ENCODE measurements at places on chromosomes 1 and 21. TPM values are rescaled to one million over a fixed set of nuclear protein-coding genes. Genes with fewer than 3 reads are reported as not detected.

GRCh38 chr1:240499012-240499411, 112.9 kb downstream of the GREM2 start:
- no peaks in the 10 kb centered on the region for H3K4me1 ChIP-seq
- no peaks in the 10 kb centered on the region for H3K27me3 ChIP-seq
- H3K27ac ChIP-seq: no peak overlapping the region
- H3K36me3 ChIP-seq: no peaks in the 10 kb centered on the region
- H3K4me3 ChIP-seq: no peak overlapping the region
- no peak for DNase-seq

- peak overlapping the region; percentile 3 for H3K4me3 ChIP-seq
- no peaks in the 10 kb centered on the region for H3K27me3 ChIP-seq
- peak overlapping the region; percentile 87 for H3K27ac ChIP-seq
- peak; percentile 49 for DNase-seq
- H3K4me1 ChIP-seq: peaks cover 64% of the 10 kb centered on the region
Observed at GRCh38 chr1:36300526-36300925, 5.6 kb upstream of the SH3D21 start.

- H3K36me3 ChIP-seq: peaks cover 26% of the 10 kb centered on the region
- peaks cover 50% of the 10 kb centered on the region for H3K4me1 ChIP-seq
- no peak for DNase-seq
- peak overlapping the region; percentile 14 for H3K27ac ChIP-seq
Observed at GRCh38 chr21:34900376-34900775, 148.7 kb downstream of the RUNX1 start.

DNA sequence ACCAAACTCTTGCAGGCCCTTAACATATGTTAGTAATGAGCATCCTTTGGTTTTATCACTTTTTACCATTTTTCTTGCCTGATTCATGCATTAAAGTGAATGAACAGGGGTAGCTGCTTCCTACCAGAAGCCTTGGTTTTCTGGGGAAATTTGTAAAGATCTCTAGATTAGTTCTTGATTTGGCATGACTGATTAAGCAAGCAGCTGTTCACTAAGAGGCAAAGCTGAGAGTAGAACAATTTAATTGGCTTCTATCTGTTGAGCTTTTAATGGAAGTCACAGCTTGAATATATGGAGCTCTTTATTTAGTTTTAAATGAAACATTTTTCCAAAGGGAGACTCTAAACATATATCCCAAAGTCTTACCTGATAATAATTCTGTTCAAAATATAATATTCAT, 23.6 kb downstream of the TLCD4 start:
- no peaks in the 10 kb centered on the region for H3K4me1 ChIP-seq
- H3K27me3 ChIP-seq: peaks cover 8% of the 10 kb centered on the region
- no peak for DNase-seq
- no peak overlapping the region for H3K4me3 ChIP-seq
- no peak overlapping the region for H3K27ac ChIP-seq

GRCh38 chr1:186985889-186986491, 157.2 kb downstream of the PLA2G4A start:
- H3K36me3 ChIP-seq: no peaks in the 10 kb centered on the region
- no peak for DNase-seq
- H3K4me3 ChIP-seq: no peak overlapping the region
- no peaks in the 10 kb centered on the region for H3K4me1 ChIP-seq
- no peak overlapping the region for H3K27ac ChIP-seq

DNA sequence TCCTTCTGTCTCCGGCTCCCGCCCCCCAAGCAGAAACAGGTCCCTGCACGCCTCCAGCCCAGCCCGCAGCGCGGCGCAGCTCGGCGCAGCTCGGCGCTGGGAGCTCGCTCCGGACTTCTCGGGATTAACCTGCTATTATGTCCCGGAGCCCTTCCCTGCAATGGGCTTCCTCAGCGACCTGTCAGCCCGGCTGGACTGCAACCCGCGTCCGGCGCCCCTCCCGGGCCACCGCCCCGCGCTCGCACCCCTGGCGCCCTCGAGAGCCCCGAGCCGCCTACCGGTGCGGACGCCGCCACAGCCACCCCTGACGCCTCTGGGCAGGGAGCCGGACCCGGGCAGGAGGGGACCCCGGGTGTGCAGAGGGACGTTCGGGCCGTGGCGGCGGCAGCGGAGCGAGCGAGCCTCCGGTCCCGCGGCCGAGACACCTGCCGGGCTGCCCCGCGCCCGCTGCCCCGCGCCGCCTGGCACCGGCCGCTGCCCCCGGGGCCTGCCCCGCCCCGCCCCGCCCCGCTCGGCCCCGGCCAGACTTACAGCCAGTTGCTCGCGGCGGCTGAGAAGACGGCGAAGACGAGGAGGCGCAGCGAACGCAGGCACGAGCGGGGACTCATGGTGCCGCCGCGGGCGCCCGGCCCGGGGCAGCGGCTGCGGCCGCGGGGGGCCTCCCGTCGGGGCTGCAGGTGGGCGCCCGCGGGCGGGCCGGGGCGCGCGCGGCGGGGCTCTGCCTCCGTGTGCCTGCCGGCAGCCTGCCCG, 407 bp downstream of the WNT4 start:
- H3K36me3 ChIP-seq: no peaks in the 10 kb centered on the region
- peaks cover 5% of the 10 kb centered on the region for H3K4me1 ChIP-seq
- peak; percentile 43 for DNase-seq
- H3K4me3 ChIP-seq: no peak overlapping the region
- no peak overlapping the region for H3K27ac ChIP-seq
- peaks cover 41% of the 10 kb centered on the region for H3K27me3 ChIP-seq

GRCh38 chr1:50181027-50181663, 72.4 kb downstream of the ELAVL4 start:
- no peaks in the 10 kb centered on the region for H3K36me3 ChIP-seq
- DNase-seq: no peak
- H3K27ac ChIP-seq: no peak overlapping the region
- peaks cover 17% of the 10 kb centered on the region for H3K27me3 ChIP-seq
- no peak overlapping the region for H3K4me3 ChIP-seq

DNA sequence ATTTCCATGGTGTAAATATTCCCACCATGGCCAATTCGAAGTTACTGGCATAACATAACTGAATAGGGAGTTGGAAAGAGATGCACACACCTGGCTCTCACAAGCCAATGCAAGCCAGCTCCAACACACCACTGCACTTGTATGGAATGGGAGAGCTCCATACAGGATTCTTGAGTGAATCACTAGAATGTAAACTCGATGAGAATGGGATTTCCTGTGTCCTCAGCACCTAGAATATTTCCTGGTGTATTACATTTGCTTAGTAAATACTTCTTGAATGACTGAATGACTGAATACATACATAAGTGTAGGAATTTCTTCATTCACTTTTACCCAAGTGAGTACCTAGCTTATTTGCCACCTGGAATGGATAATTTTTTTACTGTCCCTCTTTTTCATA, 16.2 kb upstream of the PPIE start:
- DNase-seq: no peak
- H3K36me3 ChIP-seq: no peaks in the 10 kb centered on the region
- no peak overlapping the region for H3K4me3 ChIP-seq
- H3K27ac ChIP-seq: no peak overlapping the region

- no peaks in the 10 kb centered on the region for H3K27me3 ChIP-seq
- H3K4me3 ChIP-seq: no peak overlapping the region
- peaks cover 11% of the 10 kb centered on the region for H3K36me3 ChIP-seq
- H3K27ac ChIP-seq: no peak overlapping the region
- DNase-seq: peak; percentile 35
Observed at GRCh38 chr1:230141021-230141648, 74.1 kb downstream of the GALNT2 start.

DNA sequence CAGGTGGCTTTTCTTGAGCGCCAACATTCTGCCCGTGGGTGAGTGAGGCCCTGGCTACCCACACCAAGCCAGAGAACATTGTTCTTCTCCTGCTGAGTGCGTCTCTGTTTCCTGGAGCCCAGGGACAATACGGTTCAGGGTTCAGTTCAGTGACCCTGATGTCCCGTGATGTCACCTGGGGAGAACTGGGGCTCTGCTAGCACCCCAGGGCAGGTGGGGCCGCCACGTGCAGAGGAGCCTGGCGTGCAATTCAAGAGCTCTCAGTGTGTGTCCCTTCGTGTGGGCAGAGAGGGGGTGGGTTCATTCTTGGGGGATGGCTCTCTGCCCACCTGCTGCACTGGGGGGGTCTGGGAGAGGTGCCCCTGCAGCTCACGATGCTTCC, 18.2 kb upstream of the PEX10 start:
- no peak overlapping the region for H3K4me3 ChIP-seq
- H3K27me3 ChIP-seq: no peaks in the 10 kb centered on the region
- H3K36me3 ChIP-seq: no peaks in the 10 kb centered on the region
- no peak for DNase-seq
- no peaks in the 10 kb centered on the region for H3K4me1 ChIP-seq

- no peak overlapping the region for H3K27ac ChIP-seq
- H3K36me3 ChIP-seq: peaks cover 10% of the 10 kb centered on the region
- DNase-seq: no peak
- H3K4me3 ChIP-seq: no peak overlapping the region
- H3K27me3 ChIP-seq: peaks cover 38% of the 10 kb centered on the region
- peaks cover 38% of the 10 kb centered on the region for H3K4me1 ChIP-seq
Observed at GRCh38 chr1:50973875-50974617, 4.0 kb downstream of the CDKN2C start.

DNA sequence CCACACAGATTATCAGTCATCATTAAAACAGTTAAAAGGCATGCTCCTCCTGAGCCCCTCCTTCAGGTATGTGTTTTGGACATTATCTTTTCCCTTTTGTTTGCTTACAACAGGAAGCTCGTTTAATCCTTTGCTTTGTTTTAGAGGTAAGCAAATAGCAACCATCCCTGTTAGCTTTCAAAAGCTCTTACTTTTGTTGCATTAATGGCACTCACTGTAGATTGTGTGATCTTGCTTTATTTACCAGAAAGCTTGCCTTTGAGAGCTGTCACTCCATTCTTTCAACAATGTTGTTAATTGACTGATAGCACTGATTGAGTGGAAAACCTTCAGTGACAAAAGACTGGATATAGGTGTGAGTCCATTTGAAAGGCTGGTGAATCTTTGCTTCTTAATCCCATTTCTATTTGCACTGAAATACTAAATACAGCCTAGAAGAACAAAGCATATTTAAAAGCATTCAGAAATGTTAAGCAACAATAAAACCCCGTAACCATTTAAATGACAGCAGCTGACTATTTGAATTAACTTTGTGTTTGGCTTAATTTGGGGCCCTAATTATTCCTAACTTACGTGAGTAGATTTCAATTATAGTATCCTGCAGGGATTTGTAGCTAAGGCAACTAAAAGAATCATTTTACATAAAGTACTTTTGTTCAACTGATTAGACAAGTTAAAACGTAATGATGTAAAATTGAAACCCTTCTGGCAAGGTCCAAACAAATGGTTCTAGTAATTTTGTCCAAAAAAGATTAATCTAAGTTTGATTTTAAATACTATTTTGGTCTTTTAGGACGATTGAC, 48.3 kb downstream of the ADGRL2 start:
- no peak overlapping the region for H3K27ac ChIP-seq
- H3K4me1 ChIP-seq: no peaks in the 10 kb centered on the region
- no peaks in the 10 kb centered on the region for H3K36me3 ChIP-seq
- DNase-seq: no peak
- H3K4me3 ChIP-seq: no peak overlapping the region
- no peaks in the 10 kb centered on the region for H3K27me3 ChIP-seq

DNA sequence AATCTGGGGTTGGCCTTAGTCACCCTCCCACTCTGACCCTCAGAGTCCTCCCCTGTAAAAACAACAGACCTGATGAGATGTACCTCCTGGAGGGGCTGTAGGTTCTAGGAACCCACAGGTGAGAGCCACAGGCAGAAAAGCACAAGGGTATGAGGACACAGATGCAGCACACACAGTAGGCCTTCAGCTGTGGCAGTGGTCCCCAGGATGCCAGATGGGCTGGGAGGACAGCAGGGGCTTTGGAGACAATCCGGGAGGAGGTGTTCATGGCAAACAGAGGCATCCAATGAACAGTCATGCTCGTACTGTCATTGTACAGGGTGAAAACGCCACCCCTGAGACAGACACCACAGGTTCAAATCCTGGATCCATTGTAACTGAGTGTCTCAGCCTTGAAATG, 463.1 kb downstream of the MATN1 start:
- H3K27ac ChIP-seq: no peak overlapping the region
- no peaks in the 10 kb centered on the region for H3K4me1 ChIP-seq
- DNase-seq: no peak
- H3K27me3 ChIP-seq: peaks cover 18% of the 10 kb centered on the region
- no peaks in the 10 kb centered on the region for H3K36me3 ChIP-seq
- no peak overlapping the region for H3K4me3 ChIP-seq

GRCh38 chr1:6207075-6207885, 1.4 kb downstream of the RNF207 start:
- H3K4me1 ChIP-seq: peaks cover 3% of the 10 kb centered on the region
- peaks cover 8% of the 10 kb centered on the region for H3K27me3 ChIP-seq
- no peak overlapping the region for H3K27ac ChIP-seq
- DNase-seq: no peak

- H3K4me3 ChIP-seq: no peak overlapping the region
- no peaks in the 10 kb centered on the region for H3K36me3 ChIP-seq
- no peaks in the 10 kb centered on the region for H3K27me3 ChIP-seq
Observed at GRCh38 chr1:92458146-92458545, 28.6 kb downstream of the GFI1 start.

DNA sequence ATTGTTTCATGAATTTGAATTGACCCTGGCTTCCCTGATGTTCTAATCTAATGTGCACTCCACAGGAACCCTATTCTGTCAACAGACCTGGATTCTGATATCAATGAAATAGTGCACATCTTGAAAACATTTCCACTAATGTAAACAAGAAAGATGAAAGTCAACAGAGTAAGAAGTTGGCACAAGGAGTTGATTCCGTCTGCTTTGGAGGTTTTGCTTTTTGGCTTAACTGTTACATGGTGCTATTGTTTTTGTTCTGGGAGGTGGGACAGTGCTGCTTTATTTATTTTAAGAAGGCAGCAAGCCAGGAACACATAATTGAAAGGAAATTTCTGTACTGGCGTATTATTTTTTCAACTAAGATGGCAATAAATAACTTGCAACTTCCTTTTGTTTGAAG, 73.3 kb downstream of the LEPR start:
- H3K4me3 ChIP-seq: no peak overlapping the region
- H3K36me3 ChIP-seq: no peaks in the 10 kb centered on the region
- H3K4me1 ChIP-seq: no peaks in the 10 kb centered on the region
- DNase-seq: no peak
- H3K27ac ChIP-seq: no peak overlapping the region
- no peaks in the 10 kb centered on the region for H3K27me3 ChIP-seq

- H3K4me3 ChIP-seq: no peak overlapping the region
- DNase-seq: no peak
- no peak overlapping the region for H3K27ac ChIP-seq
- no peaks in the 10 kb centered on the region for H3K4me1 ChIP-seq
- H3K36me3 ChIP-seq: no peaks in the 10 kb centered on the region
- peaks cover 10% of the 10 kb centered on the region for H3K27me3 ChIP-seq
Observed at GRCh38 chr1:178308438-178308837, 188.3 kb downstream of the CLEC20A start.

GRCh38 chr21:32167513-32167912, 111.3 kb downstream of the MIS18A start:
- H3K36me3 ChIP-seq: no peaks in the 10 kb centered on the region
- H3K27me3 ChIP-seq: peaks cover 29% of the 10 kb centered on the region
- no peaks in the 10 kb centered on the region for H3K4me1 ChIP-seq
- no peak for DNase-seq
- no peak overlapping the region for H3K4me3 ChIP-seq
- H3K27ac ChIP-seq: no peak overlapping the region

GRCh38 chr1:218474128-218474527, 129.0 kb downstream of the TGFB2 start:
- DNase-seq: no peak
- H3K36me3 ChIP-seq: no peaks in the 10 kb centered on the region
- peaks cover 6% of the 10 kb centered on the region for H3K27me3 ChIP-seq
- H3K27ac ChIP-seq: no peak overlapping the region
- H3K4me1 ChIP-seq: peaks cover 14% of the 10 kb centered on the region

The ATP5PB gene
- total RNA-seq: 301 TPM

All from activated CD4-positive, alpha-beta T cell treated with anti-CD3 and anti-CD28 coated beads for 36 hours (primary cell).